ENCODE measurements at places on chromosomes 2 and 18.

GRCh38 chr2:232698556-232699091 lies 1.5 kb downstream of the GIGYF2 start:
- no peak for DNase-seq

- no peak for DNase-seq
Measured at GRCh38 chr2:202186641-202187202, 51.7 kb downstream of the SUMO1 start.

- DNase-seq = no peak
Measured at GRCh38 chr2:12651641-12652040, 65.1 kb upstream of the TRIB2 start.

DNA sequence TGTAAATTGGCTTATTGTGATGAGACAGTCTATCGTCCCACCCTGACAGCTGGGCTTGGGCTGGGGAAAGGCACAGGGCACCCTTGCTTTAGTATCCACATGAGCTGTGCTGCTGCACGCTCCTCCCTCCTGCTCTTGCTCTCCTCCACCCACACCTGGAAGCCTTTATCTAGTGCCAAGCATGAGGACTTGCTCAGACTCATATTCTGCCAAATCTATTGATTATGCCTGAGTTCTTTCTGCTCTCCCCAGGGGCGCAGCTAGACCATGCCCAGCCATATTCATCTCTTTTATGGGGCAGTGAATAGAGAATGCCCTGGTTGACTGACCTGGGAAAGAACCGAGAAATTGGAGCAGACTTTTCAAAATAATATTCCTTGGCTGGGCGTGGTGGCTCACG lies 29.0 kb upstream of the DPYSL5 start:
- DNase-seq = no peak

DNA sequence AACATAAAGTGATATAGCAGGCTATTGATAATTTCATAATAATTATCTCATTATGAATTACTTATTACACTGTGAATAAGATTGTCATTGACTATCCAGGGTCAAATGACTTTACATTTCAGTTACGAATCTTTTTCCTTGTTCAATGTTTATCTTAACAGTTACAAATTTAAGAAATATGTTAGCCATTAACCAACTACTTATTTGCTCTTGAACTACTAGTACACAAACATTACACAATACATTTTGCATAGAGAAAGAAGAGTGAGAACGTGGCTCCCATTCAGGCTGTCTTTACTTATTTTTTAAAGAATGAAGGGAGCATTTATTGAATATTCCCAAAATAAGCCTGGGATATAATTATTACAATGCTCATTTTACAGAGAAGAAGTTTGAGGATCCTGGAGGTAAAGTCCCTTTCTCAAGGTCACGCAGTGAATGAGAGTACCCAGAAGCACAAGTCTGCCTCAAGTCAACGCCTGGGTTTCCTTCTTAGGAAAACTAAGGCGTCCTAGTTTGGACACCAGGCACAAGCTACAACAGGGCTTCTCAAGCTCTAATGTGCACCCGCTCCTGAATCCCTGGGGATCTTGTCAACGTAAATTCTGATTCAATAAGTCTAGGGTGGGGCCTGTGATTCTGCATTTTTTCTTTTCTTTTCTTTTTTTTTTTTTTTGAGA lies 164.2 kb downstream of the FIGN start:
- DNase-seq = no peak

GRCh38 chr18:75209951-75210258 lies 692 bp upstream of the TSHZ1 start:
- no peak for DNase-seq

GRCh38 chr2:16227811-16228462 lies 287.6 kb downstream of the MYCN start:
- no peak for DNase-seq
